ENCODE measurements at places on chromosomes 2 and 18. TPM values are rescaled to one million over a fixed set of nuclear protein-coding genes. Genes with fewer than 3 reads are reported as not detected.

Gene RUFY4
- total RNA-seq, result not detected

Gene GCG
- total RNA-seq, result not detected

Gene MPPE1
- total RNA-seq, result 17.6 TPM

Gene CLASP1
- total RNA-seq, result 87.6 TPM

Gene GPR45
- total RNA-seq, result not detected

Gene EDAR
- not detected for total RNA-seq

Gene TWIST2
- total RNA-seq, result 4.5 TPM

Gene MAP3K20
- total RNA-seq, result 32.6 TPM

All from thoracic aorta endothelial cell (primary cell).